ENCODE measurements at places on chromosomes 11 and 22. TPM values are rescaled to one million over a fixed set of nuclear protein-coding genes. Genes with fewer than 3 reads are reported as not detected.
A peak's percentile ranks its signal among the peaks of the same experiment; 100 is the strongest.

- no peak for DNase-seq
Observed at GRCh38 chr22:38782402-38783094, 11.4 kb downstream of the DNAL4 start.

- DNase-seq: no peak
Observed at GRCh38 chr22:19527321-19527721, 3.1 kb upstream of the CLDN5 start.

DNA sequence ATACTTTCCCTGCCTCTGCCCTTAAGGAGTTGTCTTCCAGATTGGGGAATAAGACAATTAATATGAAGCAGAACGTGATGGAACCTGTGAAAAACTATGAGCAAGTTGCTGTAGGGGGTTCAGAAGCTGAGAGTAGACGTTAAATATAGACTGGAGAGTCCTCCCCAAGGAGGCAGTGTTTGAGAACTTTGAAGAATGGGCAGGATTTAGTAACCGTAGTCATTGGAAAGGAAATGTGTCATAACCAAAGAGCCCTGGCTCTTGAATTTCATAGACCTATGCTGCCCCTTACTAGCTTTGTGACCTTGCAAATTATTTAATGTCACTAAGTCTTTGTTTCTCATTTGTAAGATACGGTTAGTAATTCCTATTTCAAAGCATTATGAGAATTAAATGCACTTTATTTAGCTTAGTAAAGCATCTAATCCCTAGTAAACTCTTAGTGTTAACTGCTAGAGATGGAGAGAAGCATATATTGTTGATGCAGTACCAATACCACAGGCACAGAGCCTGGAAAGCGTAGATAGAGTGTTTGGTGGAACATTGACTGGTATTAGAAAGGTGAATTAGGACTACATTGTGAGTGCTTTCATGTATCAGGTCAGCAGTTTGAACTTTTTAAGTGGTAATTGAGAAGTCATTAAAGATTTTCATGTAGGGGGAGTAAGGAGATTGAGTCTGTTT lies 54.1 kb downstream of the MCAM start:
- no peak for DNase-seq

DNA sequence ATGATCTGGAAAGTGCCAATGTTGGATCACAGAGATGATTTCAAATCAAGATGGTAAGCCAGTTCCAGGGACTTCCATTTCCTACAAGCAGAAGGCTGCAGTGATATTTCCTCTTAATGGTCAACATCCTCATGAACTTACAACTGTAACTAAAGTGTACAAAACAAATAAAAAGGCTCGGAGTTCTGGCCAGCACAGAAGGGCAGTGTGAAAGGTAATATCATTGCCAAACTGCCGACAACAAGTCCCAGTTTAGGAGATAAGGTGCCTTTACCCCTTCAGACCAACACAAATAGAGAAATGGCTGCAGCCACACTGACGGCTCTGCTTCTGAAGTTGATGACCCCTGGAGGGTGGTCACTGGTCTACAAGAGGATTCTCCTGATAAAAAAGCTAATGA lies 91.1 kb downstream of the ETS1 start:
- no peak for DNase-seq

GRCh38 chr22:17013396-17014100 lies 5.5 kb upstream of the GAB4 start:
- DNase-seq: no peak

GRCh38 chr22:48561676-48562075 lies 1266.0 kb downstream of the BRD1 start:
- no peak for DNase-seq

DNA sequence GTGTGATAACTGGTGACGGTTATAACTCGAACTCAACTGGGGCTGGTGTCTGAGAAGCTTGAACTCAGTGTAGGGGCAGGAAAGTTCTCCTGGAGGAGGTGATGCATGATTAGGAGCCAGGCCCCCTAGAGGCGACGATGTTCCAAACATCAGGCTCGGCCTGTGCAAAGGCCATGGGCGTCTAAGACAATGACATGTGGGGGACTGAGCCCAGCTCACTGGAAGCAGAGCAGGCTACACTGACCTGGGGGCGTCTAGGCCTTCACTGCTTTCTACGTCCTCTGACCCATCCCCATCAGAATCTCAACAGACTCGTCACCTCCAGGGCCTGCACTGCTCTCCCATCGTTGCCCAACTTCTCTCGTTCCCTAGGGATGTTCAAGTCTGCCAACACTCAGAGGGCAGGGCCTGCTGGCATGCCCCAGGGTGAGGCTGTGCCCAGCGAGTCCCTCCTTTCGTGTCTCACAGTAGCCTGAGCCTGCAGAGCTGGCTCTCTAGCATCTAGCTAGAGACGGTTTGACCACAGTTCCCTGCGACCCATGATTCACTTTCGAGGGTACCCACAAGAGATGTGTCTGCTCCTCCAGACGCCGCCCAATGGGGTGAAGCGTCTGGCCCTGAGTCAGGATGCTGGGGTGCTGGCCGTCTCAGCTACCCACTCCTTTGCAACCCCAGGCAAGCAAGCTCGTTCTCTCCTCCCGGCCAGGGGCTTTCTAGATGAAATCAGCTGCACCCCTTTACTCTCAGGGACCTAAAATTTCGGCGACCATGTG lies 1.1 kb upstream of the ATG16L2 start:
- DNase-seq: no peak

GRCh38 chr11:33539751-33540150 lies 160.9 kb downstream of the C11orf91 start:
- DNase-seq: no peak

DNA sequence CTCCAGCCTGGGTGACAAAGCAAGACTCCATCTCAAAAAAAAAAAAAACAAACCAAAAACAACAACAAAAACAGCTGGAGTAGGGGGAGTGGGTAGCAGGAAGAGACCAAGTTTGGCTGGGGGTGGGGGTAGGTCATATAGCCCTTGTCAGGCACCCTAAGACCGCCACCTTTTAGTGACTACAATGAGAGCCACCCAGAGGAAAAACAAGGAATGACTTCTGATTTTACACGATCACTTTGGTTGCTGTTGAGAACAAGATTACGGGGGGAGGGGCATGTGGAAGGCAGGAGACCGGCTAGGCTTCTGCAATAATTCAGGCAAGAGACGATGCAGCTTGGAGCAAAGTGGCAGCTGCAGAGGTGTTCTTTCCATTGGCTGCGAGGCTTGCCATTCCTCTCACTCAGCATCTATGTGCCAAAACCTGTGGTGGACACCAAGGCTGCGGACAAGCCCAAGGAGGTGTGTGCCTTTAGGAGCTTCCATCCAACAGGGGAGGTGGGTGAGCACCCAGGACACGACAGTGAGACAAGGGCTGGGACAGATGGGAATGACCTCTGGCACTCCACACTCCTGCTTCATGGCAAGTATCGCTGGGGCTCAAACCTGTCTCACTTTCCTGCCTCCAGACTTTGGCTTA lies 1.7 kb downstream of the RPS19BP1 start:
- DNase-seq: no peak

DNA sequence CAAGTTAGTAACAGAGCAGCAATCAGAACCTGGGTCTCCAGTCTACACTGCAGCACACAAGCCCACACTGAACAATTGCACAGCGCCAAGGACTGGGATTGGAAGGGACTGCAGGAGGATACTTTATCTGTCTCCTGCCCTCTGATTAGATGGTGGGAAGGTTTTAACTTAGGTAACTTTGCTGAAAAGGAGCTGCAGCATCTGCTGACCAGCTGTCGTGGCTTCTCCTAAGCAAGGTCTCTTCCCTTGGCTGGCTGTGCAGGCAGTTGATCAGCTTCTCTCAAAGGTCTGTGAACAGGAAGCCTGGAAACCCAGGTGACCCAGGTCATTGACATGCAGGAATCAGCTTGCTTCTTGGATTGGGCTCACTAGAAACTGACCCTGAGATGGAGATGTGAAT lies 82.4 kb downstream of the ISX start:
- DNase-seq: no peak

- peak; percentile 97 for DNase-seq
Observed at GRCh38 chr22:39292561-39293074, 26.8 kb downstream of the RPL3 start.

DNA sequence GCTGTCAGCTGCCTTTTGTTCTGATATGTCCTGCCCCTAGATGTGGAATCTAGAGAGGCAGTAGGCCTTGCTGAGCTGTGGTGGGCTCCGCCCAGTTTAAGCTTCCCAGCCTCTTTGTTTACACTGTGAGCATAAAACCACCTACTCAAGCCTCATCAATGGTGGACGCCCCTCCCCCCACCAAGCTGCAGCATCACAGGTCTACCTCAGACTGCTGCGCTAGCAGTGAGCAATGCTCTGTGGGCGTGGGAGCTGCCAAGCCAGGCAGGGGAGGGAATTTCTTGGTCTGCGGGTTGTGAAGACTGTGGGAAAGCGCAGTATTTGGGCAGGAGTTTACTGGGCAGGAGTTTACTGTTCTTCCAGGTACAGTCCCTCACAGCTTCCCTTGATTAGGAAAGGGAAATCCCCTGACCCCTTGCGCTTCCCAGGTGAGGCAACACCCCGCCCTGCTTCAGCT lies 98.5 kb downstream of the SMCO4 start:
- DNase-seq: no peak

DNA sequence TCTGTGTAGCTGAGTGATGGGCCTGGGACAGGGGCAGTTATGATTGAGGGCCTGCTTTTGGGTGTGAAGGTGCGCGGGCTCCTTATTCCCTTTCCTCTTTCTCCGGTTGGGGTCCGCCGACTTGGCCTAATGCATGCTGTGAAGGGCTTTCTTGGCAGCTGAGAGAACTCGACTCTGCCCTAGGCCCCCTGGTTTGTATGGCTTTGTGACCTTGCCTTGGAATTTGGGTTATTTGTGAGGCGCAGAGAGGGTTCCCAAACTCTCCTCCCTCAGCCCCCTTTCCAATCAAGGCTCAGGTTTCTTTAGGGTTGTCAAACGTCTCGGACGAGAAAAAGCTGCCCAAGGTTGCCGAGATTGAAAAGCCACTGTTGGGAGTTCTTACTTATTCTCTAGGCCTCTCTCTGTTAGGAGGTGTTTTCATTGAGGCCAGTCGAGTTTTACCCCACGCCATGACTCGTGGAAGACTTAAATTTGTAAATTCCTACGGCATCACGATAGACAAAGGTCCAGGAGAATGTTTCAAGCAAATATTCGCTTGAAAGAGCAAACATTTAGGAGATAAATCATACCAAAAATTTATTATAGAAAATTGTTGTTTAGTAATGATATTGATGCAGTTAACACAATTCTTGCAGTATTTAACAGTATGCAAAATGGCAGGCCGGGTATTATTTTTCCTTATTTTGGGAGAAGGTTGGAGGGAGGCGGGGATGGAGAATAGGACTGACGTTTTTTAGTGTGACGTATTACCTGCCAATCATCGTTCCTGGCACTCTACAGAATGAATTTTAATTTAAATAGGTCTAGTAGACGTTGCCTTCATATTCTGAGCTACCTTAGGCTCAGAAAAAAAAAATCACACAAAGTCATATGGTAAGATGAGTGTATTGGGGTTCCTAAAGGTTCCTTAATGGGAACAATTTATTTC lies 689 bp downstream of the PDHX start:
- DNase-seq: no peak

GRCh38 chr11:114914231-114915005 lies 236.1 kb downstream of the NXPE2 start:
- no peak for DNase-seq

DNA sequence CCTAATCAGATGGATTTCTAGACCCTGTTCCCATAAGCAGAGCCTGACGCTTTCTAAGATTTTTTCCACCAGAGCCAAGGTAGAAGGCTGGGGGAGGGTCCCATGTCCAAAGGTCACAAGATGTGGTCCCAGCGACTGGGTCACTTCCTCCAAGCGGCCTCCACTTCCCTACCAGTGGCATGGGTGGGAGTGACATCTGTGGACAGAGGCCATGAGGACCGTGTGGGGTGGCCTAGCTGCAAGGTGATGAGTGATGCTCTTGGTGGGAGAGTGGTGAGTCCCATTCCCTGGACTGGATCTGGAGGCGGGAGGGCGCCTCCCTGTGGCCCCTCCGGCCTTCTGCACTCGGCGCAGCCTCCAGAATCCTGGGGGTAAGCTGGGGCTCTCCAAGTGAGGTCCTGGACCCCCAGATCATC lies 32.4 kb upstream of the PRR5 start:
- peak; percentile 65 for DNase-seq

GRCh38 chr22:46063846-46064227 lies 86.5 kb upstream of the PPARA start:
- peak; percentile 50 for DNase-seq

DNA sequence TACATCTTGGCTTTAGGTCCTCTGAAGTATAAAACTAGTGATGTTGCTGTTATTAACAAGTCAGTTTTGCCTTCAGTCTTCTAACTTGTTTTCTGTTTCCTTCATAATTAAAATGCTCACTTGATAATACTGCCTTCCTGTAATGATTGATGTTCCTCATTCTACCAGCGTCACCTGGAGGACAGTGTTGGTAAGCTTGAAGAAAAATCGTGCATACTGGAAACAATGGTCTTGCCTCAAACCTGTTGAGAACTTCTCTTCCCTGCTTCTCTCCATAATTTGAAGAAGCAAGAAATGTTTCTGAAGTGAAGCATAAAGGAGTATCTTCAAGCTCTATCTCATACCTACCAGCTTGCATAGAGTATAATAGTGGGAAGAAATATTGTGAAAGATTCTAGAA lies 3.0 kb downstream of the YWHAH start:
- DNase-seq: no peak

- DNase-seq: no peak
Observed at GRCh38 chr11:107605061-107606006, 14.4 kb downstream of the ELMOD1 start.

DNA sequence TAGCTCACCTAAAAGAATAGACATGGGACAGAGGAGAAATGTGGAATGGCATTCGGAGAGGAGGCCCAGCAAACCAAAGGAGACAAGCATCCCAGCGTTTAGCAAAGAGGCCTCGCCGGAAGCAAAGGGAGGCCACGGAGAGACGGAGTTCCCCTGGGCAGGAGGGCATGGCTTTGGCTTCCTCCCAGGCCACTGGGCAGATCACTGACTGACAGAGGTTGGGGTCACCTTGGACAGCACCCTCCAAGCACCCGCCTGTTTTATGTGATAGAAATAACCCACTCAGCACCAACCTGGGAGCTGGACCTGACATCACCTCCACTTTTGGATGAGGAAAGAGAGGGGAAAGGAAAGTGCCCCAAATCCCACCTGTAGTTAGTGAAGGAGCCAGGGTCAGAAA lies 434.1 kb downstream of the BRD1 start:
- no peak for DNase-seq

GRCh38 chr11:15870911-15871310 lies 485.4 kb downstream of the SOX6 start:
- DNase-seq: no peak

GRCh38 chr22:19892257-19892879 lies 37.7 kb upstream of the GNB1L start:
- DNase-seq: peak; percentile 52

The TAGLN gene
- total RNA-seq: 937 TPM

The B4GALNT4 gene
- total RNA-seq: 1.6 TPM

The SLC25A17 gene
- 4.2 TPM for total RNA-seq

The UBQLNL gene
- total RNA-seq: not detected

The MICAL2 gene
- 92.1 TPM for total RNA-seq

The PHLDA2 gene
- total RNA-seq: 0.57 TPM

The KDM4D gene
- 1.1 TPM for total RNA-seq

The TESMIN gene
- total RNA-seq: 0.44 TPM

The OR56A4 gene
- not detected for total RNA-seq

The C11orf58 gene
- 129 TPM for total RNA-seq

The BLID gene
- total RNA-seq: 1.6 TPM

The OR52E8 gene
- not detected for total RNA-seq
